ENCODE measurements at places on chromosomes 2 and 18.
A peak's percentile ranks its signal among the peaks of the same experiment; 100 is the strongest.

DNA sequence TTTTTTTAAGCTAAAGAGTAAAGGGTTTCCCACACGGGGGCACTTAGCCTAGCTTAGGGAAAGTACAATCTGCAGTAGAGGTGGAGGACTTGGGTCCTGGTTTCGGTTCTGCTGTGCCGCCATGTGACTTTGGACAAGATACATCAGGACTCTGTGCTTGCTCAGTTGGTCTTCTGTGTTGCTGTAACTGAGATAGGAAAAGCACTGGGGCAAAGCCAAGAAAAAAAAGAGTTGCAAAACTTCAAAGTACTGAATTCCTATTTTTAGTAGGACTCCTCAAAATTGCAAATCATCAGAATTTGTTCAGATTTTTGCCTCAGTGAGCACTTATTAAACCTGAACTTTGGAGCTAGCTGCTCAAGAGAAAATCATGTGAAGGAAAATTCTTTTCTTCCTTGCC is 96.3 kb upstream of the STON1 start:
- DNase-seq: no peak

DNA sequence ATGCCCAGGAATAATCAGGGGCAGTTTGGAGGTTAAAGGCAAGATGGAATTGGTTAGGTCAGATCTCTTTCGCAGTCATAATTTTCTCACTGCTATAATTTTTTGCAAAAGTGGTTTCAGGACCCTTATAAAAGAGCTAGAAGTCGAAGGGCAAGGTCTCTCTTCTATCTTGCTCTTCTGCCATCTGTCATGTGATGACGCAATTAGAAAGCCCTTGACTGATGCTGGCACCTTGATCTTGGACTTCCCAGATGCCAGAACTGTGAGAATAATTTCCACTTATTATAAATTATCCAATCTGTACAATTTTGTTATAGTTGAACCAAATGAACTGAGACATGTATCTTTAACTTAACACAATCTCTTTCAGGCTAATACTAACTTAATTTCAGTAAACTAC is 6.3 kb upstream of the RALBP1 start:
- no peak for DNase-seq

DNA sequence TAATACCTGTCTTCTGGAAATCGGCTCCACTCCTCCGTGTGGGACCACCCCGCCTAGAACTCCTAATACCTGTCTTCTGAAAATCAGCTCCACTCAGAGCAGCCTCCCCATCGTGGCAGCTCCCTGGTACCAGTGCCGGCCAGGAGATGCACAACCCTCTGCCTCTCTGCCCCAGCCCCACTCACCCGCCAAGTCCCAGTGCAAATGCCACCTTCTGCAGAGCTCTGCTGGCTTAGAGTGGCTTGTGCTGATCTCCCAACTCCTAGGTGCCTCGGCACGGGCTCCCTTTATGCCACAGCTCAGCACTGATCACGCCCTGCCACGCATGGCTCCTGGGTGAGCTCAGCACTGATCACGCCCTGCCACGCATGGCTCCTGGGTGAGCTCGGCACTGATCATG is 258.5 kb downstream of the HDAC4 start:
- DNase-seq: no peak

GRCh38 chr2:227510620-227510958 is 38.6 kb downstream of the AGFG1 start:
- DNase-seq: no peak

GRCh38 chr2:220394433-220394832 is 767.0 kb downstream of the SLC4A3 start:
- DNase-seq: no peak

- peak; percentile 85 for DNase-seq
Measured at GRCh38 chr2:127740665-127741288, 39.5 kb downstream of the SFT2D3 start.

- DNase-seq: no peak
Measured at GRCh38 chr2:178263159-178263860, 69.0 kb downstream of the OSBPL6 start.

GRCh38 chr2:60262178-60262577 is 291.3 kb downstream of the BCL11A start:
- peak; percentile 5 for DNase-seq

- no peak for DNase-seq
Measured at GRCh38 chr2:66699793-66700676, 265.1 kb downstream of the MEIS1 start.

DNA sequence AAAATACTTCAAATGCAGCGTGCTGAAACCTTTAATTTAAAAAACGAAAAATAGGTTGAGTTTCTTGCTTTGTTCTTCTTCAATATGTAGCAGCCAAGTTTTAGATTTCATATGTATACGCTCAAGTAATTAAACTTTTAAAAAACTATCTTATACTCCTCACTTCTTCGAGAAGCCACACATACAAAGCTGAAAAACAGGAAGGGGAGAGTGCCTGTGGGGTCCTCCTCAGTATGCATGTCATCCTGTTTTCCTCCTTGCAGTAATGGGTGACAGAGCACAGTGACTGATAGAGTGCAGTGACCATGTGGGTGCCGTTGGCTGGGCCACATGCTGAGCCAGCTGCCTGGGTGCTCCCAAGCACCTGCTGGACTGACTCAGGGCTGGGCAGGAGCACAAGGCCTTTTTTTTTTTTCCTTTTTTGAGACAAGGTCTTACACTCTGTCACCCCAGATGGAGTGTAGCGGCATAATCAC is 33.3 kb downstream of the UXS1 start:
- DNase-seq: no peak

DNA sequence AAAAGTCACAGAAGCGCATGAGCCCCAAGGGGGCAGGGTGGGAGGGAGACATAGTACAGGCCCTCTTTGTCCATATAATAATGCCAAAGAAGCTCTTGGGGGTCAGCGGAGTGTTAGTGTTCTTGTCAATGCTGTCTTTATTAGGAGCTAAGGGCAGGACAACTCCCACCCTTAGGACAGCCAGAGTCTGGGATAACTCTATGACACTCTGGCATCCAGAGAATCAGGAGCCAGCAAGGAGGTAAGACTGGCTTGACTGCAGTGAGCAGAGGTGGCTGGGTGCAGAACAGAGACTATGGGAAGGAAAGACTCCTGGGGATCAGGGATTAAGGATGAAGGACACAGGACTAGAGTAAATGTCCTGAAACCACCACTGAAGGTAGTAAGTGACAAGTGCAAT is 19.0 kb upstream of the HNMT start:
- no peak for DNase-seq

GRCh38 chr2:138237667-138238384 is 263.7 kb upstream of the SPOPL start:
- DNase-seq: no peak

DNA sequence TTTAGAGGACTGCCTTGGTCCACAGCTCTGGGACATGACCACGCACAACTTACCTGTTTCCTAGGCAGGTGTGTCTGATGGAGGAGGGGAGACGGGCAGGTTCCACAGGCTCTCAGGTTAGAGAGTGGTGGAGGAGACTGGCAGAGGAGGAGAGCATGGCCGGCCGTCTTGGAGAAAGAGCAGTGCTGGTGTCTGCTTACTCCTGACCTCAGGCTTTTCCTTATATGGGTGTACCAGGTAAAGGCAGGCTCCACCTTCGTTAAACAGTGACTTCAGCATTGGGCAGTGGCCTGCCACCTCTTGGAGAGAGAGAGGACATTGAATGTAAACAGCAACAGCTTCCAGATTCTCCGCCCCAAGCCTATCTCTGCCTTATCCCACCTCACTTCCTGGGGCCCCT is at the start of gene CAPN13:
TSS of gene CAPN13 (minus strand) at position 198 of the 400 bp plus-strand sequence. CDS start 20,121 bp downstream, outside the sequence.
- no peak for DNase-seq

- DNase-seq: no peak
Measured at GRCh38 chr2:201642579-201643215, 606 bp downstream of the TMEM237 start.

DNA sequence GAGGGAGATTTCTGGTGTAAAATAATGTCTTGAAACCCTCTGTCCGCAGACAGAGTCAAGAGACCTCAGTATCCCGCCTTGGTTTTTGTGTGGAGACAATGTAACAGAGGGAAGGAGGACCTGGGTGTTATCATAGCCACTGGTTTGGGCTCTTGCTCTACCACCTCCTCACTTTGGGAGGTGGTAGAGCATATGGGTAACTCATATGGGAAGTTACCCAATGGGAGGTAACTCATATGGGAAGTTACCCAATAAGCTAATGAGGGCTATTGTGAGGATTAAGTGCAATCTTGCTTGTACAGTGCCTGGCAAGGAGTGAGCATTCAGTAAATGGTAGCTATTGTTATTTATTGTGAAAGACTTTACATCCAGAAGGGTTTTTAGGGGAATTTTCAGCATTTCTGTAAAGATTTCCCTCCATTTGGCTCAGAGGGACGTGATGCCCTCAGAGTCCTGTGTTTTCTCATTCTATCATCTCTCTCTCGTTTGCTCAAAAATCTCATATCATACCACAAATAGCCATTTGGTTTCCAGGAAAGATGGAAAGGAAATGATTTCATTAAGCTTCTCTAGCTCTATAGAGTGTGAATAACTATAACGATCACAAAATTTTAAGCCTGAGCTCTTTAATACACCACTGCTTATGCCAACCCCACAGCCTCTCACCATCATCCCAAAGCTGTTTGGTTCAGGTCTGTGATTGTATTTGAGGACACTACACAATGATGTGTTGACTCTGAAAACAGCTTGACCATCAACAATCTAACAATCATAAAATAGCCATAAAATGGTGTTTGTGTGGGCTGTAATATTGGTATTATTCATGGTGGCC is 307.7 kb downstream of the STK39 start:
- no peak for DNase-seq

GRCh38 chr2:221911890-221912289 is 339.8 kb upstream of the EPHA4 start:
- DNase-seq: no peak

GRCh38 chr2:167964650-167965413 is 282.6 kb downstream of the STK39 start:
- DNase-seq: no peak

DNA sequence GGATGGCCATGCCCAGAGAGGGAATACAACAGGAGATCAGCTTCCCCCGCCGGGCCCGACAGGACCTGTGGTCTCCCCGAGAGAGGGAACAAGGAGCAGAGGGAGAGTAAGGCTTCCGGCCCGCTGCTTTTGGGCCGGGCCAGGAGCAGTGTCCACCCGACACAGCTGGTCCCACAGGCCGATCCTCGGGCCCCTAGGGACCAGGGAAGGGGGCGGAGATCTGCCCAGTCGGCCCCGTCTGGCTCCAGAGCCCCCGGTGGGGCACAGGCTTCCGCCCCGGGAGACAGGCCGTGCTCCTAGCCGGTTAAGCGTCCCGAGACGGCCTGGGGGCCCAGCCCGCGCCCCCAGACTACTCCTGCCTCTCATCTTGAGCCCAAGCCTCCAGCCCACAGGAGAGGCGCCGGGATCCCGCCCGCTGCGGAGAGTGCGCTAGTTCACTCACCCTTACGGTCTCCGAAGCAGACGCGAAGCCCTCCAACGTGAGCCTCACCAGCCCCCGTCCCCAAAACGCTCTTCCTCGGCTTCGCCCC is at the start of gene MCFD2:
TSS of gene MCFD2 (minus strand) at position 526 of the 530 bp plus-strand sequence. CDS start 6,635 bp downstream, outside the sequence.
- no peak for DNase-seq

DNA sequence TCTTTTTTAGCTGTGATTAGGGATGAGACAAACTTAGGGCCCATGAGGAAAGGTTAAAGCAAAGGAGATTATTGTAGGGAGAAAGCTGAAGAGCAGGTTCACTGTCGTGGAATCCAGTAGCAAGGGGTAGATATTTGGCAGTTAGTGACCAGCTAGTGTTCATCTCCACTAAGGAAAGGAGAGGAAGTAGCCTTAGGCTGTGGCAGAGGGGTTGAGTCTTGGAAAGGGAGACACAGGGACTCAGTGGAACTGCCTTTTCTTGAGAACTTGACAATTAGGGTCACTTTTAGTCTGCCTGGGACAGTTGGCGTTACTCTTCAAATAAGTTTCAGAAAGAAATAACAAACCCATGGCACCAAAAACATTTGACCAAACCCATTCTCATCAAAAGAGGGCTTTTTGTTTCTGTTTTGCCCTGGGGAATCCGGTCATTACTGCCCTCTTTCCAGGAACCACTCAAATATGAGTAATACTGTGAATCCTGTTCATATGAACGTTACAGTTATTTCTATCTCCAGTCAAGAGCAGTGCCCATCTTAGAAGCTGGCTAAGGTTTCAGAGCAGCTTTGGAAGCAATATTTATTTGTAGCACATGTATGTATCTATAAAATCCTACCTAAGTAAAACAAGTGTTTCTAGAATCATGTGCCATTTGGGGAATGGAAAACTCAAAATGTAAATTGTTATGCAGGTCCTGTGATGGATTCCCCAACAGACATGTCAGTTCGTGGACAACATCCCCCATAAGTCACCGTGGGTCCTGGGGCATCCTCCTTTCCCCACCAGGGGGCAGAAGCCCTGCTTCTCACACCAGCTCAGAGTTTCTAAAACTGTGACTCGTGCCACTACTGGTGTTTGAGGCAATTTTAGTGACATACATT is 77.3 kb upstream of the PHLPP1 start:
- no peak for DNase-seq

- DNase-seq: no peak
Measured at GRCh38 chr18:25962919-25963318, 127.5 kb downstream of the SS18 start.

- no peak for DNase-seq
Measured at GRCh38 chr18:57205641-57206040, 58.8 kb downstream of the BOD1L2 start.

DNA sequence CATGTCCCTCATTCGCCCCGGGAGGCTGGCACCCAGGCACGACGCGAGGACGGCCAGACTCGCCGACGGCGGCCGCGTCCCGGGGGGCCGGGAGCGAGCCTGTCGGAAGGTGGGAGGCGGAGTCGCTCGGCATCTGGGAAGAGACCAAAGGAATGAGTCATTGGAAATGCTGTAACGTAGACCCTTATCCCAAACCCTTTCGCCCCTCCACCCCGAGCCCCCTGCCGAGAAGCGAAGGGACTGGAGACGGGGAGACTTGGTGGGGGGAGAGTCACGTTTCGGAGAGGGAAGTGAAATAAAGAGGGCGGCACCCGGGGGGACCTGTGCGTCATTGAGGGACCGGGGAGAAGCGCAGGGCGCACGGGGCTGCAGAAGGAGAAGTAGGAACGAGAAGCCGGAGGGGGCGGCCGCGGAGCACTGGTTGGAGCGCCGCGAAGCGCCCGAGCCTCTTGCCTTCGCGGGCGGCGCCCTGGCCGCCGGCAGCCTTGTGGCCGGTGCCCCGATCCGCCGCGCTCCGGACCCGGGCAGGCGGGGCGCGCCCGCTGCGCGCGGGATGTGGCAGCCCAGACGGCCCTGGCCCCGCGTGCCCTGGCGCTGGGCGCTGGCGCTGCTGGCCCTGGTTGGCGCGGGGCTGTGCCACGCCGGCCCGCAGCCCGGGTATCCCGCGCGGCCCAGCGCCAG is at the start of gene EMILIN2:
TSS of gene EMILIN2 (plus strand) at position 371 of the 681 bp plus-strand sequence. CDS start at position 554, 183 bp downstream.
- no peak for DNase-seq

- no peak for DNase-seq
Measured at GRCh38 chr2:237614151-237614720, 13.2 kb upstream of the LRRFIP1 start.

DNA sequence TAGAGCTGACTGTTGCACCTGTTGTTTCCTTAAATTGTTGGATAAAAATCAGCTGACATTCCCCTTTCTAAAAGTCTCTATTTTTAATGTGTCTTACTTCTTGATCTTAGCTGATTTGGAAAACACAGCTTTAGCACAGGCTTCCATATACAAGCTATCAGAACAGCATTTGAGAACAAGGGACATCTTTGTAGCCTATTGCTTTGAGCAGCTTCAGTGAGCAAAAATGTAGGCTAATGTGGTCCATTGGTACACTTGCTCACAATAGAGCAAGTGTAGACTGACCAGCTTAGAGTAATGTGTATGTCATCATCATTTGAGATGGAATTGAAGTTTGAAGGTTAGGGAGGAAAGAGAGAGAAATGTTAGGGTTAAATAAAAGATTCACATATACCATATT is 7.0 kb downstream of the INPP1 start:
- DNase-seq: no peak

- DNase-seq: no peak
Measured at GRCh38 chr2:191824398-191824797, 22.5 kb downstream of the CAVIN2 start.

- no peak for DNase-seq
Measured at GRCh38 chr2:239190921-239191885, 209.6 kb downstream of the HDAC4 start.

Measured in NCI-H2081 treated with DMSO at 0.1 percent for 48 hours (cell line).